ENCODE measurements at places on chromosomes 13 and 19.

DNA sequence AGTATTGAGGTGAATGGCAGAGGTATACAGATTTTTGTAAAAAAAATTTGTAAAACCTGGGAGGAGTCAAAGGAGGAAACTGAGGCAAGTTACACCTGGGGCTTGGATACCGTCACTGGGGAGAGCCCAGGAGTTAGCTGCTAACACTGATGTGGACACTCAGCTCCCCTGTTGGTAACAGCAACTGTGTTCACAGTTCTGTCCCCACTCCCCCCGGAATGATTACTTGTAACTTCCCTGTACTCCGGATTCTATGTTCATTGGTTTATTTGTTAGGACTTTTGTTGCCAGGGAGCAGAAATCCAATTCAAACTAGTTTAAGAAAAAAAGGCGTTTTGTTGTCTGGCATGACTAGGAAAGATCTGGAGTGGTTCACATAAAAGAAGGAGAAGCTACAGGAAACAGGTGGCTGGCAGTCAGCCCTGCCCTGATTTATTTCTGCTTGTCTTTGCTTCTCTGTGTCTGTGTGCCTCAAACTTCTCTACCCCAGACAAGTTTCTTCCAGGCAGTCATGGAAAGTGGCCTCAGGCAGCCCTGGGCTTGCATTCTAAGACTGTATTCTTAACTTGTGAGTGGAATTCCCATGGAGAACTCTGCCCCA is 2.3 kb upstream of the GPR12 start:
- DNase-seq = no peak

DNA sequence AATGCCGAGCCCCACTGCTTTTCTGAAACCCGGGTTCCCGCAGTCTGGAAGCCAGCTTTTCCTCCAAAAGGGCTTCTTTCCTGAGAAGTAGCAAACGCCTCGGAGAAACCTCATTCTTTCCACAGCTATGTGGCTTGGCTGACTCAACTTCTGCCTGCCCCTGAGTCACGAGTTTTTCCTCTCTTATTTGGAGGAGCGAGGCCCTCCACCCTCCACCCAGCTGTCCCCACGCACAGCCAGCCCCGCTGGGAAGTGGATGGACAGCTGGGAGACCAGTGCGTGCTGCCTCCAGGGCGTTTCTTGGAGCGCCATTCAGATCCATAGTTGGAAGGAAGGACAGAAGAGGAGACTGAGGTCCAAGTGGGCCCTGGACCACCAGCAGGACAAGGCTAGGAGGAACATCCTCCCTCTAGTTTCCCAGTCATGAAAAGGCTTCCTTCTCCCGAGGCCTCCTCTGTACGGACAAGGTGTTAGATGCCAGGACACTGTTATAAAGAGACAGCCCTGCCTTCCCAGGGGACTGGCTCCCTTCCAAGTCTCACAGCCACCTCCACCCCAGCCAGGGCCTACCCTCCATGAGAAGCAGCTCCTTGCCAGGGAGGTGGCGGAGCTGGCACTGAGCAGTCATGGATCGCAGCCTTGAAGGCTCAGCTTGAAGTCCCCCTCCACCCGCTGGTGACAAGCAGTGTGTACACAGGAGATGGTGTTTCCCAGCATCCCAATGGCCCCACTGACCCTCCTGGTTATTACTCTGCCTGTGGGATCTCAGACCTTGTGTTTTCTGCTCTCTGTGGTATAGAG is 2.5 kb upstream of the PLEKHF1 start:
- DNase-seq = no peak

DNA sequence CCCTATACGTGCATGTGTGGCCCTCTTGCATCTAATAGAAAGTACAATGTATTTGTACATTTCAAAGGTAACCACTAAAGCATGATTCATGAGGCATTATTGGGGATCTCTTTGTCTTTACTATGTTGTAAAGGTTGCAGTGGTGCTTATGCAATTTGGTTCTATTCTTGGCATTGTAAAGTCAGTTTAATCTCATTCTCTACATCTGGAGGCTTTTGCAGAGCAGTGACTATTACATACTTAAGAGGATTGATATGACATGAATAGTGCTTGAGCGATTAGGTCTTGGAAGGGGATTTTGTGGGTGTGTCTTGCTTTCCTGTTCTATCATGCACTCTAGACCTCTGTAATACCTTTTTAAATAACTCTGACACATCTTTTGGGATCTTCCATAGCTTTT is 610.0 kb downstream of the EFNB2 start:
- DNase-seq = no peak

DNA sequence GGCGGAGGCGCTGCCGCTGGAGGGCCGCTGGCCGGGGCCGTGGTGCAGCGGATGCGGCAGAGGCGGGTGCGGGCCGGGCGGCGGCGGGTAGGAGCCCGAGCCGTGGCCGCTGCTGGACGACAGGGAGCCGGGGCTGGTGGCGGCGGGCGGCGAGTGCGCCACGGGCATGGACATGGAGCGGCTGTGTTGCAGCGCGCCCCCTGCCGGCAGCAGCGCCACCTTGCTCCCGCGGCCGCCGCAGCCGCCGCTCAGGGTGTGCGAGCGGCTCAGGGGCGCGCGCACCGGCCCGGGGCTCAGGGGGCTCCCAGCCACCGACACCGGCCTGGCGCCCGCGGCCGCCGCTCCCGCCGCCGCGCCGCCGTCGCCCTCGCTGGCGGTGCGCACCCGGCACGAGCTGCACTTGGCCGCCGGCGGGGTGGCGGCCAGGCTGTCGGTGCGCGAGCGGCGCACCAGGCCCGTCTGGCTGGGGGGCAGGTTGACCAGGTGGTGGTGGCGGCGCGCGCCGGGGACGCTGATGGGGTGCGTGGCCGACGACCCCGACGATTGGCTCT is 1.7 kb downstream of the IRS2 start:
- DNase-seq = peak; percentile 83

Data from WTC11 (cell line).